Ammon's horn (tissue), 1 donor: ENCODE measurements at places on chromosomes 7 and 10.

GRCh38 chr7:16278167-16278787, 143.1 kb downstream of the CRPPA start:
- no peak for DNase-seq

GRCh38 chr10:100816671-100817070, 71.3 kb downstream of the PAX2 start:
- DNase-seq: no peak

DNA sequence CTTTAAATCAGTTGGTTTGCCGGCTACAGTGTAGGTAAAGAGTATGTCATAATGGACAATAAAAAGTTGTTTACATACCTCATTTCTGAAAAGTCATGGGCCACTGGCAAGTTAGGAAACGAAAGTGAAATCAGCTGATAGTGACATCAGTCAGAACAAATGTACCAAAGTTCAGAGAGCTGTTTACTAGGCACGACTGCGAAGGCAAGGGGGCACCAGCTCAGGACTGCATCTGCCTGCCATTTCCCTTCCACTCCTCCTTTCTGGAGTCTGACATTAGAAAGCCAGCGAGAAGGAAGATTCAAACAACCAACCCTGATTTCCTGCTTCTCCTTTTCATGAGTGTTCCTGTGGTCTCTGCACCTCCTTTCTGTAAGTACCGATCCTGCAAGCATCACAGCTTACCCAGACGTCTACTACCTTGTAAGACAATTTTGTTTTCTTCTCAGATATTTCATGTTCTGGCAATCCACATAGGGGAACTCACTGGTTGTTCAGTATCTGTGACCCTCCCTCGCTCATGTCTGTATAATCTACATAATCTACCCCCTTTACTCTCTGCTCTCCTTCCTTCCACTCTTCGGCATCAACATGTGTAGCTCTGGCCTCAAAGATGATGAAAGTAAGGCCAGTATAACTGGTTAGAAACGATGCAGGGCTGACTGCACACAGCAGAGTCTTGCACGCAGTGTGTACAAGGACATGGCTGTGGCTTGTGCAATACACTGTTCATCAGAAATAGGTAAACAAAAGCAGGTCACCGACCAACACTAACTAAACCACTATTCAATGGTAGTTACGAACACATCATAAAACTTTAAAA, at the start of gene TMEM140:
Gene TMEM140, plus strand, starts transcription at position 174 of the 823 bp plus-strand sequence. CDS start 16,370 bp downstream, outside the sequence.
- DNase-seq: peak; percentile 82

- no peak for DNase-seq
These were observed 192.2 kb downstream of the SNX10 start for GRCh38 chr7:26483843-26484242.

GRCh38 chr7:134016223-134016941, 110.8 kb upstream of the LRGUK start:
- peak; percentile 68 for DNase-seq

DNA sequence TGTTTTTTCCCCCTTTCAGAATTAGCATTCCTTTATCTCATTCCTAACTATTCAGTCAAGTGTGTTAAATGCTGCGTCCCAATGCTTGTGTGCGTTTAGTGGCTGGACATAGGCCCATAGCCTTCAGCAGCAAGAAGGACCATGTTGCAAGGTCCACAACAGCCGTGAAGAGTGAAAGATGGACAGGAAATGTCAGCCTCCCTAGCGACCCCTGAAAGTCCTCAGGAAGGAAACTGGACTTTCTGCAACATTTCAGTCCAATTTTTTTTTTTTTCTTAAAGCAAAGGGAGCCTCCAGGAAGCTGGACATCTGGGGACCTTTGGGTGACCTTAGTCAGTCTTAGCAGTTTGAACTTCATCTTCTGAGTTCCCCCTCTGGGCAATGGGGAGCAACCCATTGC, 550.7 kb upstream of the MGMT start:
- no peak for DNase-seq

- DNase-seq: peak; percentile 23
These were observed 1.4 kb downstream of the CPA4 start for GRCh38 chr7:130294314-130294713.

GRCh38 chr10:73628405-73628804, 12.9 kb downstream of the MYOZ1 start:
- DNase-seq: no peak

GRCh38 chr10:103445767-103446567, 6.2 kb downstream of the CALHM2 start:
- no peak for DNase-seq

- no peak for DNase-seq
These were observed 60.4 kb downstream of the SEMA3A start for GRCh38 chr7:84134169-84134568.

GRCh38 chr7:16841681-16842080, 36.9 kb upstream of the AGR2 start:
- no peak for DNase-seq

- DNase-seq: peak; percentile 79
These were observed 21.2 kb upstream of the NPS start for GRCh38 chr10:127527891-127528290.

DNA sequence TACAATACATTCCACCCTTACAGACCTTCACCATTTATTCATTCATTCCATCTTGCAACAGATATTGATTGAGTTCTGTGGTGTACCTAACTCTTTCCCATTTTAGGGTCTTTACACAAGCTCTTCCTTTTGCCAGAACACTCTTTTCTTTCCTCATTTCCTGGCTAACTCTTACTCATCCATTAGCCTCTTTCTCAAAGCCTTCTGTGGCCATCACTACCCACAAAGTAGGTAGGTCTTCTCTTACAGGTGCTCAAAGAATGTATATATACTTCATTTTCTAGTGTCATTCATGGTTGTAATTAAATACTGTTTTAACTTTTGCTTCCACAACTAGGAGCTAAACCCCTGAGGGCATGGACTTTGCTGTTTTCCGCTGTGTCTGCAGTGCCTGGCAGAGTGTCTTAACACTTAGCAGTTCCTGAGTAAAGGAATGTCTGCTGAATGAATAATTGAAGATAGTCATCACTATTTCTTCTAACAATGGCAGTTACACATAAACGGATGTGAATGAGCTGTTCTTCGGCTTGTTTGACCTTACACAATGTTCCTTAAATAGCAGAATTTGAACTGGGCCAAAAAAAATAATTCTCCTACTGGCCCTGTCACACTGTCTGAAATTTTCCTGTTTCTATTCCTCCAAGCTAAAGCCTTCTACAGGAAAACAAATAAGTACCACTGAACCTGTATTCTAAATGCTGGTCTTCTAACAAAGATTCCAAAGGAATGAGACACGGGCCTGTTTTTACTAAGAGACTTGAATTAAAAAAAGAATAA, 15.1 kb downstream of the BCAP29 start:
- DNase-seq: no peak

GRCh38 chr10:115355162-115355760, 262.1 kb downstream of the ATRNL1 start:
- peak; percentile 23 for DNase-seq

- DNase-seq: no peak
These were observed 210.3 kb downstream of the DNAJB6 start for GRCh38 chr7:157547102-157547501.

DNA sequence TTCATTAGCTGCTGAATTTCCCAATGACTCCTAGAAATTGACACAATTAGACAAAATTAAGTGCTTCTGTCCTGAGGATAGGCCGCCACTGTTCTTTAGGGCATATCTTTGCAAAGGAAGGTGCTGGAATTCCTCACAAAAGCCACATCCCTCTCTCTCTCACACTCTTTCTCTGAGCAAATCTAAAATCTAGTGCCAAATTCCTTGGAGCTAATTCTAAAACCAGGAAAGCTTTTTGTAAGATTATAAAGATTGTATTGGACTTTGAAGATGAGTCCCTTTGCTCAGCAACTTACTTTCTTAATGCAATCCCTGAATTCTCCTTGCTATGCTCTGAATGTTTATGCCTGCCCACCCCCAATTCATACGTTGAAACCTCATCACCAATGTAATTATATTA, 288.9 kb downstream of the KCNMA1 start:
- no peak for DNase-seq

DNA sequence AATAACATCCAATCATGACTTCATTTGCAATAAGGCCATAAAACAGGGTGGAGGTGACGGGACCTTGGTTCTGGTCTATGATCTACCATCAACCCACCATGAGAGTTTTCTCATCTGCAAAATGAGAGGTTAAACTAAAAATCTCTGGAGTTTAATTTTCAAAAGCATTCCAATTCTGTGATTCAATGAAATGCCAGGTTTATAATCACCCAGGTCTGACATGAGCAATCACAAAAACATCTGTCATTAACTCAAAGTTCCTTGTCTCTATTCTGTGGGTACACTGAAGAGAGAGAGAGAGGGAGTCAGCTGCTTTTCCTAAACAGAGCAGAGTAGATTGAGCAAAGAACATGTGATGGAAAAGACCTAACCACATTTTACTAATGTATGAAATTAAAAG, 75.4 kb downstream of the NUDCD3 start:
- no peak for DNase-seq

DNA sequence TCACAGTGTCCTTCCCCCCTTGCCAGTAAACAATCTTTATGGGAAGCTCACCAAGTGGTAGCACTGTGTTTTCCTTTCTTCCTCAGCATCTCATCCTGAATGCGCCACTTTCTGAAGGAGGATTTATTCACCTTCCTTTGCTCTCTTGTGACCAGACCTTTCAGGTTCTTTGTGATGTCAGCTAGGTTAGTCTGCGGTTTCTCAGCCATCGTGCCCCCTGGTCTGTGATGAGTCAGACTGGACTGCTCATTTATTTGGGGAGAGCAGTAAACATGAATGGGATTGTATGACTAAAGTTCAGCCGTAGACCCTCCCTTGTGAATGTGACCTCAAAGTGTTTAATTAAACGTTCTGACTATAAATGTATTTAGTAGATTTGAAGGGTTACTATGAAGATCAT, 235.1 kb upstream of the CELF2 start:
- DNase-seq: no peak

- no peak for DNase-seq
These were observed 80.7 kb downstream of the FANK1 start for GRCh38 chr10:125976960-125977605.

DNA sequence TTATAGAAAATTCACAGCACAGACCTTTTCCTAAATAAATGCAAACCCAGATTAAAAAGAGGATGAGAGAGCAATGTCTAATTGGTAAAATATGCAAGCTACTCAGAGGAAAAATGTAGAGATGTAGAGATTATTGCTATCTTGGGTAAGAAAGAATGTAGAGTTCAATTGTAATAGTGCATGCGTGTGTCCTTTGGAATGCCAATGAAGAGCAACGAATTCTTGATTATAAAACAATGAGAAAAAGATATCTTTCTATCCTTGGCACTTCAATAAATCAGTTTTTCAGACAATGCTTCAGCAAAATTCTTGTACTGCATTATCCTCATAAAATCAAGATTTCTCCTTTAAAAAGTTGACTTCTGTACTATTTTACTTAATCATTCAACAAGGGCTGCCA, 50.9 kb downstream of the SEMA3D start:
- DNase-seq: no peak
